ENCODE measurements at places on chromosomes 11 and 22.

- no peak for DNase-seq
These were observed 1.7 kb downstream of the E2F8 start for GRCh38 chr11:19239039-19239438.

- no peak for DNase-seq
These were observed 12.7 kb downstream of the PIM3 start for GRCh38 chr22:49973018-49973961.

GRCh38 chr22:20974336-20974955 is 7.4 kb downstream of the AIFM3 start:
- no peak for DNase-seq

GRCh38 chr22:49650336-49651241 is 177.1 kb downstream of the BRD1 start:
- DNase-seq: no peak

GRCh38 chr11:124639186-124639585 is 16.5 kb downstream of the TBRG1 start:
- no peak for DNase-seq

DNA sequence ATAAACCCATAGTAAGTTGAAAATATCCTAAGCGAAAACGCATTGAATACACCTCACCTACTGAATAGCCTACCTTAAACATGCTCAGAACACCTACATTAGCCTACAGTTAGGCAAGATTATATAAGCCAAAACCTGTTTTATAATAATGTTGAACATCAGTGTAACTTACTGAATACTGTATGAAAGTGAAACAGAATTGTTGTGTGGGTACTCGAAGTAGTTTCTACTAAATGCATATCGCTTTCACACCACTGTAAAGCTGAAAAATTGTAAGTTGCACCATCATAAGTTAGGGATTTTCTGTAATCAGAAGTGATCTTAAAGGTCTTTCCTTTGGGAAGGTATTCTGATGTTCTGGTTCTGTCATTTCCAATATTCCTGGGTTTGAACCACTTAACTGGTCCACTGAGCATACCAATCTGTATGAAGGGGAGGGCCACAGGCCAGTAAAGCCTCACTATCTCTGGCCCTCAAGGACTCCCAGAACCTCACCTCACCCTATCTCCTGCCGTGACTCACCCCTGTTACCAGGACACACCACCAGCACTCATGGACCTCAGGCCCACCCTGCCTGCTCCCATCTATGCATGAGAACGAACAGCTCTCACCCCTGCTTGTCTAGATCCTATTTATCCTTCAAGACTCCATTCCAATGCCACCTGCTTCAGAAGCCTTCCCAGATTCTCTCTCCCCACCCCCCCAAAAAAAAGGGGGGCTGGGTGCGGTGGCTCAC is 70.0 kb downstream of the NAT10 start:
- no peak for DNase-seq

GRCh38 chr11:121890946-121891515 is 225.0 kb downstream of the BLID start:
- DNase-seq: no peak

GRCh38 chr11:47257517-47258316 is at the start of gene NR1H3:
TSS of gene NR1H3 (plus strand) at chr11:47257996. CDS start at chr11:47259217, 1,221 bp downstream.
- DNase-seq: no peak

DNA sequence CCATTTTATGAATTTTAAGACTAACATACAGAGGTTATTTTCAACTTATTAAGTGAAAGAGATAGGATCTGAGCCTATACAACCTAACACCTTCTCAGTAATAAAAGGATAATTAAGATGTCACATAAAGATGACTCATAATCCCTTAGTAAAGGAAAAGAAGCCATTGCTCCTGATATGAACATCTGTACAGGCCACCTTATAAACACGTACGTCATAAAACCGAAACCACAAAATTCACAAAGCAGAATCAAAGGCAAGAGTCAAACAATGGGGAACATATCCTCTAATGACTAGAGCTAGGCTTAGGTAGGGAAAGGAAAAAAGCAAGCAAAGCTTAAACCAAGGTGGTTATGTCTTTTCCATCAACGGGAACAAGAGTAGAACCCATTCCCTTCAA is 103.5 kb downstream of the KCNA4 start:
- DNase-seq: no peak

GRCh38 chr22:37112084-37112728 is 2.7 kb upstream of the TMPRSS6 start:
- no peak for DNase-seq

GRCh38 chr11:129408865-129409444 is 33.3 kb downstream of the BARX2 start:
- peak; percentile 17 for DNase-seq

- no peak for DNase-seq
These were observed 59.7 kb upstream of the GDPD4 start for GRCh38 chr11:77361184-77361583.

DNA sequence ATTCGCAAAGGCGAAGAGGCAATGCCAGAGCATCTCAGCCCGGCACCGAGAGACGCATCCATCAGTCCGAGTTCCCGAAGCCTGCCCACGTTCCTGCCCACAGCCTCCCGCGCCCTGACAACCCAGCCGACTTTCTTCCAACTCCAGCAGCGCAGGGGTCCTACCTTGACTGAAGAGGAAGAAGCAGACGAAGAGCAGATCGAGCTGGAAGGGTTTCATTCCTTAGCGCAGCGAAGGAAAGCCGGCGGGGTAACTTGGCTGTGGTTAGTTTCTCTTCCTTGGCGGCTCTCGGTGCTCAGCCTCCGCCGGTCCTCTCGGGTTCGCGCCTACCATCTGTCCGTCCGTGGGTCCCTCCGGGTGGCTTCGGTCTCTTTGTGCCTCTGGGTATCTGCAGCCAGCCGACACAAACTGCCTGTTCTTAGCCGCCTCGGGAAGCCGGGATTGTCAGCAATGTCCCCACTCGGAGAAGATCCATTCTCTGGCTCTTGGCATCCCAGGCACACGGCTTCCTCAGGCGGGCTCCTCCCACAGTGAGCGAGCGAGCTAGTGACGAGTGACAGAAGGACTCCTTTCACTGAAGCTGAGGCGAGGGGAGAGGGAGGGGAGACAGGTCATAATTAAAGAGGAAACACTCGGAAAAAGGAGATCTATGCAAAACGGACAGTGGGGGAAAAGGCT is at the start of gene KIRREL3:
Gene KIRREL3 (minus strand): TSS at position 480 of the 678 bp plus-strand sequence.
- DNase-seq: no peak

GRCh38 chr22:29016067-29016938 is 45.3 kb downstream of the C22orf31 start:
- DNase-seq: no peak

DNA sequence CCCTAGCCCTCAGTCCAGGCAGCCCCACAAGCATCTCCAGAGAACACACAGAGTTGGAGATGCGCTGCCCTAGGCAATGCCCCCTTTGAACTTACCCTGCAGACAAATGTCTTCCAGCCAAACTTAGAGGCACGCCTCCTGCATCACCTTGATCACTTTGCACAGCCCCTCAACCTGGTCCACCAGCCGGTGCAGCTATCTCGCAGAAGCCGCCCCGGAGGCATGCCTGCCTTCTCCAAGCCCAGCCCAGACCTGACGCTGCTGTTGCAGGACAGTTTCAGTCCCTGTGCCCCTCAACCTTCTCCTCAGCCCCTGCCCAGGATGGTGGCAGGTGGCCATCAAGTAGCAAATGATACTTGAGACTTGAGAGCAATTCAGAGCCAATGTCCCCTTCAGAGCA is 16.7 kb upstream of the POU2AF1 start:
- no peak for DNase-seq

GRCh38 chr22:42769574-42770447 is 49.1 kb upstream of the A4GALT start:
- no peak for DNase-seq

GRCh38 chr11:77590194-77590782 is 535 bp downstream of the AQP11 start:
- DNase-seq: no peak

DNA sequence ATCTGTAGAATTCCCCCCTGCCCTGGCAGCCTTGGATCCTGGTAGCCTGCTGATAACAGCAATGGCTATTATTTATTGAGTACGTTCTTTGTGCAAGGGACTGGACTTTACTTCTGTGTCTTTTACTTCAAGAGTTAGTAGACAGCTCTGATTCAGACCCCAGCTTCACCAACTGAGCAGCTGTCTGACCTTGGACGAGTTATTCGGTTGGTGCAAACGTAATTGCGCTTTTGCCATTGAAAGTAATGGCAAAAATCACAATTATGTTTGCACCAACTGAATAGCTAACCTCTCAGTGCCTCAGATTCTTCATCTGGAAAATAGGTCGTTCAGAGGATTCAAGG is 108.9 kb downstream of the TIMP3 start:
- DNase-seq: no peak

- no peak for DNase-seq
These were observed 358.9 kb downstream of the CADM1 start for GRCh38 chr11:115145324-115145723.

DNA sequence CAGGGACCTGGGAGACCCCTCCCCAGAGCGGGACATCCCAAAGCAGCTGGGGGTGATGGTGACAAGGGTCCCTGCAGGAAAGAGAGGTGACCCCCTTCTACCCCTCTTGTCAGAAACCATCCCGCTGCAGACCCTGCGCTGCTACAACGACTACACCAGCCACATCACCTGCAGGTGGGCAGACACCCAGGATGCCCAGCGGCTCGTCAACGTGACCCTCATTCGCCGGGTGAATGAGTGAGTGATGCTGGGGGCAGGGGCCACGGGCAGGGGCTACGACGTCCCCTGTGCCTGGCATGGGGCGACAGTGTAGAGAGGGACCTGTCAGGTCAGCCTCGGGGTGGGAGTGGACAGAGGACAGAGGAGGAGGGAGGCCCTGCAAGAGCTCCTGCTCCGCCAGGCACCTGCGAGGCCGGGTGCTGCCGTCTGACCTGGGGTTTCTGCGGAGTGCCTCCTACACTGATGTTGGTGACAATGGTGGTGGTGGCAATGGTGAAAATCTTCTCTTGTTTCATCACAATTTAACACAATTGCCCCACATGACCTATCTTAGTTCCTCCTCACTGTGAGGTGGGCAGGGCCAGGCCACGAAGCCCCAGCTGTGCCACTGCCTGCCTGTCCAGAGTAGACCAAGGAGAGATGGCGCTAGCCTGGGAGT is 9.8 kb downstream of the CSF2RB start:
- DNase-seq: no peak

DNA sequence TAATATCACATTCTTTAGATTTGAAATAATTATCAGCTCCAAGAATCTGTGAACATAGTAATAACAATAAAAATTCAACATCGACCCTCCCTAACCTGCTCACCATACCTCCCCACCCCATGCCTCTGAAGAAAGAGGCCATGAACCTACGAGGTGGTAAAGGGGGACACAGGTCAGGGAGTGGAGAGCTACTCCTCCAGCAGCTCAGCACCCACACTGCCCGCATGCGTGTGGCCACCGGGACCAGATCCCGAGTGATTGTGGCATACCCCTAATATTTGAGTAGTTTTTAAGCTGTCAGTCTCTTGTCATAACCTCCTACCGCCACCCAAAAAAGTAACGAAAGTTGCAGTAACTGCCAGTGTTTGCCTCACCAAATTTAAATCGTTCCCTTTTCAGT is 16.8 kb upstream of the ADSL start:
- DNase-seq: no peak

- no peak for DNase-seq
These were observed 4.9 kb downstream of the LARGE2 start for GRCh38 chr11:45927332-45927683.

DNA sequence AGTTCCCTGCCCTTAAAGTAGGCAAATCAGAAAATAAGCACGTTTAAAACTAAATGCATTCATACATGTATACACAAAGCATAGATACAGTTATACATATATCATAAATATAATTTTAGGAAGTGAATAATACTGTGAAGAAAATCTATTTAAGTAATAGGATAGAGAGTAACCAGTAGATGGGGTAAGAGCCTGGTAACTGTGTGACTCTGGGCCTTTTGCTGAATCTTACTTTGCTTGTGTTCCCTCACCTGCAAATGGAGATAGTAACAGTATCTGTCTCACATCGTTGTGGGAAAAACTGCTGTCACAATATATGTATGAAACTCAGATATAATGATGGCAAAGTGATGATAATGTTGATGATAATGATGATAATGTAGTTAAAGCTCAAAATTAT is 29.9 kb downstream of the MS4A2 start:
- DNase-seq: no peak

GRCh38 chr22:26281941-26282340 is 112.7 kb downstream of the SEZ6L start:
- DNase-seq: no peak

DNA sequence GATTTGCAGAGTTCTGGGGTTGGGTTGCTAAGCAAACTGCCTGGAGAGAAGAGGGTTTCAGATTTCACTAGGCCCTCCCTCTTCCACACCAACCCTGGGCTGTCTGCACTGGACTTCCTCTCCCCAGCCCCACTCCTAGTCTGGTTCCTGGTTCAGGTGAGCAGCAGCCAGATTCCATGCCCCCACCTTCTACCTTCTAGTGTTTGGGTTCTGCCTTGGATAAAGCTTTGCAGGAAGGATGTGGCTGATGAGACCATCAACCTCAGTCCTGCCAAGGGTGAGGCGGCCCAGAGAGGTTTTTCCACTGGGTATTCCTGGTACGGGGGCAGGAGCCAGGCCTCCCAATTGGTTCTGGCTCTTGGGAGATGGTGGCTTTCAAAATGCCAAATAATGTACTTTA is 68.3 kb downstream of the BCR start:
- DNase-seq: no peak

- DNase-seq: no peak
These were observed 948.2 kb downstream of the NTM start for GRCh38 chr11:132318421-132319157.

DNA sequence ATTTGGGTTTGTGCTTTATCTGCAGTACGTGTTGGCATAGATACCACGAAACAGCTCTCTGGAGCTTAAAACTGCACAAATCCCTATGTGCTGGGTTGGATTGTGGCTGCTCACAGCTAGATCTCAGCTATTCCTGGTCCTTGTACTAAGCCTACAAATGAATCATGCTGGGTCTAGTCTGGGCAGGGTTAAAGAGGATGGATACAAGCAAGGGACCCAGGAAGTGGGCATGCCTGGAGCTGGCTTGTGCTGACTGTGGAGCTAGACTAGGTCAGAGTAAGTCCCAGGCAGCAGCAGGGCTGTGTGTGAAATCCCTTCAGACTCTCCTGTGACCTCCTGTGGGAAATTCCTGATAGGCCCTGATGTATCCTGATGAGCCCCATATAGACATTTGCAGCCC is 3.9 kb upstream of the E2F8 start:
- no peak for DNase-seq

GRCh38 chr22:40183029-40183581 is 5.4 kb downstream of the TNRC6B start:
- DNase-seq: no peak
